ENCODE measurements at places on chromosomes 1 and 21.

DNA sequence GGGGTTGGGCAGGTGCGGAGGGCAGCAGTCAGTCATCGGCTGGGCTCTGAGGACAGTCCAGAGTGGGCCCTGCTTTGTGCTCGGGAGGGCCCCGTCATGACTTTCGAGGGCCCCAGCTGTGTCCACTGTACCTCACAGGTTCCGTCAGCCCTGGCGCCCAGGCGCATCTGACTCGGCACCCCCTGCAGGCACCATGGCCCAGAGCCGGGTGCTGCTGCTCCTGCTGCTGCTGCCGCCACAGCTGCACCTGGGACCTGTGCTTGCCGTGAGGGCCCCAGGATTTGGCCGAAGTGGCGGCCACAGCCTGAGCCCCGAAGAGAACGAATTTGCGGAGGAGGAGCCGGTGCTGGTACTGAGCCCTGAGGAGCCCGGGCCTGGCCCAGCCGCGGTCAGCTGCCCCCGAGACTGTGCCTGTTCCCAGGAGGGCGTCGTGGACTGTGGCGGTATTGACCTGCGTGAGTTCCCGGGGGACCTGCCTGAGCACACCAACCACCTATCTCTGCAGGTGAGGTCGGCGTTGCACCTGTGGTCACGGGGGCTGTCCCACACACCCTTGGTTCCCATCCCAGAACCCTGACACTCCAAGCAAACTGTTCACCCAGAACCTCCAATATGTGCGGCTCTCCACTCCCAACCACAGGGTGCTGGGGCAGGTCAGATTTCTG lies 7.8 kb downstream of the PODN start:
- DNase-seq = peak; percentile 19

- no peak for DNase-seq
Observed at GRCh38 chr1:100440075-100440809, 87.9 kb downstream of the CDC14A start.

GRCh38 chr1:25657121-25657882 lies 40.7 kb downstream of the MAN1C1 start:
- DNase-seq = no peak

DNA sequence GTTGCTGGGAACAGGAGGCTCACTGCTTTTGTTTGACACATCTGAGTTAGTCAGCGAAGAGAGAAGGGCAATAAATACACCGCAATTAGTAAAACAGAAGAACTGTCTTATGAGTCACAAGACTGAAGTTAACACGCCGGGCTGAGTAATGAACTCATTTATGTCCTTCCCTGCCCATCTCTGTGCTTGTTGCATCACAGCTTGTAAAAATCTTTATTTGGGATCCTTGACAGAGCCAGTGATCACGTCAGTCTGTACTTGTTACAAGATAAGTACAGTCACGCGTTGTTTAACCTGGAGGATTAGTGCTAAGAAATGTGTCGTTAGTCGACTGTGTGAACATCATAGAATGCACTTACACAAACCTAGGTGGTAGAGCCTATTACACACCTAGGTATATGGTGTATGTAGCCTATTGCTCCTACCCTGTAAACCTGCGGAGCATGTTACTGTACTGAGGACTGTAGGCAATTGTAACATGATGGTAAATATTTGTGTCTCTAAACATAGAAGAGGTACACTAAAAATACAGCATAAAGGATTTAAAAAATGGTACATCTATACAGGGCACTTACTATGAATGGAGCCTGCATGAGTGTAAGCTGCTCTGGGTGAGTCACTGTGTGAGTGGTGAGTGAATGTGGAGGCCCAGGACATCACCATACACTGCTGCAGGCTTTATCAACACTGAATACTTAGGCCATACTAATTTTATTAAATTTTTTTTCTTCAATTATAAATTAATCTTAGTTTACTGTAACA lies 272.2 kb downstream of the TNR start:
- no peak for DNase-seq

- no peak for DNase-seq
Observed at GRCh38 chr1:61073871-61074270, 8.5 kb upstream of the NFIA start.

- DNase-seq = no peak
Observed at GRCh38 chr21:37595944-37596343, 229.4 kb downstream of the DYRK1A start.

DNA sequence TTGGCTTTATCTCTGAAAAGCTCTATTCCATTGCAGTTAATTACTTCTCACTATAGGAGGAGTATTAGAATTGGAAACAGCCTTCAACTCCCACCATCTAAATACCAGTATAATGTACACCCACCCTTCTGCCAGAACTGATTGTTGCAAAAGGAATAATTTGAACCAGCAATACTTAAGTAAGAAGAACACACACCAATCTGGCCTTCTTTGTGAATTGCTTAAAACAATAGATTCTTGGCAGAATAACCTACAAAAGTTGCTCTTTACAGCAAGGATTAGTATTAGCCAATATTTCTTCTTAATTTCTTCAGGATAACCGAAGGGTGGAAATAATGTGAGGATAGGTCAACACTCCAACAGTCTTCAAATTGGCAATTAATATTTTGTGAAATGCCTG lies 54.9 kb upstream of the ADAMTS5 start:
- DNase-seq = no peak

DNA sequence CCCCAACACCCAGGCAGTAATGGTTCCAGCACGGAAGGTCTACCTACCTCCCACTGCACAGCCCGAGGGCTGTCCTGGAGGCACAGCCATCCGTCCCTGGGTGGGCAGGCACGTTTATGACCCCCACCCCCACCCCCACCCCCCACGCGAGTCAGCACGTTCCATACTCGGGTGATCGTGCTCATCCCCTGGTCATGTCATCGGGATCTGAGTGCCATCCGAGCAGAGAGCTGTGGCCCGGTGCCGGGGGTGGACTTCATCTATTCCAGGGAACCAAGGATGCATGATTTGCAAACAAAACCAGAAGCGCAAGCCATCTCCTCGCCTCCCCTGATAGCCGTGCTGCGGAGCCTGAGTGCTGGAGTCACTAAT lies 1.1 kb downstream of the TSPEAR start:
- no peak for DNase-seq

DNA sequence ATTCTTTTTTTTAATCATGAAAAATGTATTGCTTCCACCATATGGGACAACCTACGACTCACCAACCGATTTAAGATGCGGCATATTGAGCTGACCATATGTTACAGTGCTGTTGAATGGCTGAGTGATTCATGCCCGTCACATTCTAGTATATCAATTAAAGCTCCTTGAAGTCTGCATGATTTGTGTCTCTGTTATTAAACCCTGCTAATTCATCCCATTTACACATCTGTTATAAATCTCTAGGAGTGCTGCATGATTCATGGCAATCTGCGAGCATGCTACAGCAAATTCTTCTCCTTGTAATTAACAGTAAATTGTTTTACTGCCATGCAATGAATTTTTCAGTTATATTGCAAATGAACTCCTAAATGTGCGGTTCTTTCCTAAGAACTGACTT lies 239.8 kb downstream of the USH2A start:
- DNase-seq = no peak

- no peak for DNase-seq
Observed at GRCh38 chr1:152924191-152924590, 15.8 kb downstream of the IVL start.

- DNase-seq = no peak
Observed at GRCh38 chr1:27193194-27193593, 38.3 kb upstream of the SLC9A1 start.

GRCh38 chr1:33410091-33410701 lies 20.7 kb downstream of the PHC2 start:
- DNase-seq = no peak

GRCh38 chr1:211133393-211133835 lies 534 bp downstream of the KCNH1 start:
- peak; percentile 41 for DNase-seq

GRCh38 chr1:15390667-15391066 lies 19.0 kb upstream of the EFHD2 start:
- DNase-seq = no peak

DNA sequence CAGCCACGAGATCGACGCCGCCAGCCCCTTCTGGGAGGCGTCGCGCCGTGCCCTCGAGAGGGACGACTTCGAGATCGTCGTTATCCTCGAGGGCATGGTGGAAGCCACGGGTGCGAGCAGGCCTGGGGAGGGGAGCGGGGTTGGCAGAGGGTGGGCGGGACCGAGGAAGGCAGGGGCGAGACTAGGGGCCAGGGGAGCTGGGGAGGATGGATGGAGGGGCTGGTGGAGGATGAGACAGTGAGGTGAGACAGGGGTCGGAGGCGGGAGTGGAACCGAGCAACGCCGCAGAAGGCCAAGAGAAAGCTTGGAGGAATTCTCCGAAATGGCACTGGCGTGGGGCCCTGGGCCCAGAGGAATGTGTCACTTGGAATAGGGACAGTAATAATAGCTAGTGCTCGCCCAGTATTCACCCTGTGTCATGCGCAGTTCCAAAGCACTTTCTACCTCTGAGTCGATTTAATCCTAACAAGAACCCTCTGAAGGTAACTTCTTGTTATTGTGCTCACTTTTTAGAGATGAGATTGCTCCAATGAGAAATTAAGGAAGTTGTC lies 3.5 kb downstream of the KCNJ9 start:
- no peak for DNase-seq

DNA sequence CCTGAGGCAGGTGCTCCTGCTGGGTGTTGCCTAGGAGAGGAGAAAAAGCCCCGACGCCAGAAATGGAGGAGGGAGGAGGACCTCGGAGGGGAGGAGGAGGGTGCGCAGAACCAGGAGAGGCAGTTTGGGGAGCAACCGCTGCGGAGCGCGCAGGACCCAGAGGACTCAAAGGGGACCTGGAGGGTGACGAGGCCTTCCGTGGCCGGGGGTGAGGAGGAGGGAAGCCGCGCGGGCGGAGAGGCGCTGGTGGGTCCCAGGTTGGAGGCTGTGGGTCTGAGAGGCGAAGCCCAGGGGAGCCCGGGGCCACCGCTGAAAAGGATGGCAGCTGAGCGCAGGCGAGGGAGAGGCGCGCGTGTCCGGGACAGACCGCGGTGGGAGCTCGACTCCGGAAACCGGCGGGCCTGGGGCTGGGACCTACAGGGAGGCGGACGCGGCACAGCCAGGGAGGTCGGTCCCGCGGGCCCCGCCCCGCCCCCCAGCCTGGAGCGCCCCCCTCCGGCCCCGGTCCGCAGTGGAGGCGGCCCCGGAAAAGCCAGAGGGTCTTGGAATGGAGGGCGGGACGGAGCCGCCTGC lies 15.1 kb downstream of the RNF223 start:
- no peak for DNase-seq

GRCh38 chr1:35835398-35835797 lies 27.6 kb downstream of the AGO4 start:
- no peak for DNase-seq

DNA sequence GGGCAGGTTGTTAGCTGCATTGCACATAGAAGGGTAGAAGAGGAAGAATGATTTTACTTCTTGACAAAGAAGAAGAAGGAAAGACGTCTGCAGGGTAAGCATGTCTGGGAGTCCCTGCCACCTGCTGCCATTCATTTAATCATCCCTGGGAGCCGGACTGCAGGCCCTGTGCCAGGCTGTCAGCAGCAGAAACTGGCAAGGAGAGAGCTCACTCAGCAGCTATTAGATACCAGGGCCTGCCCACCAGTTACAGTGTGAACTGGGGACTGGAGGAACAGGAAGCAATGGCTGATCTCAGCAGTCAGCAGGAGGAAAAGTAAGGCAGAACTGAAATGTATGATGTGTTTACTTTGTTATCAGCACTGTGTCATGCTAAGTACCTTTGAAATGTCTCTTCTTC lies 75.7 kb upstream of the C1orf87 start:
- DNase-seq = no peak

DNA sequence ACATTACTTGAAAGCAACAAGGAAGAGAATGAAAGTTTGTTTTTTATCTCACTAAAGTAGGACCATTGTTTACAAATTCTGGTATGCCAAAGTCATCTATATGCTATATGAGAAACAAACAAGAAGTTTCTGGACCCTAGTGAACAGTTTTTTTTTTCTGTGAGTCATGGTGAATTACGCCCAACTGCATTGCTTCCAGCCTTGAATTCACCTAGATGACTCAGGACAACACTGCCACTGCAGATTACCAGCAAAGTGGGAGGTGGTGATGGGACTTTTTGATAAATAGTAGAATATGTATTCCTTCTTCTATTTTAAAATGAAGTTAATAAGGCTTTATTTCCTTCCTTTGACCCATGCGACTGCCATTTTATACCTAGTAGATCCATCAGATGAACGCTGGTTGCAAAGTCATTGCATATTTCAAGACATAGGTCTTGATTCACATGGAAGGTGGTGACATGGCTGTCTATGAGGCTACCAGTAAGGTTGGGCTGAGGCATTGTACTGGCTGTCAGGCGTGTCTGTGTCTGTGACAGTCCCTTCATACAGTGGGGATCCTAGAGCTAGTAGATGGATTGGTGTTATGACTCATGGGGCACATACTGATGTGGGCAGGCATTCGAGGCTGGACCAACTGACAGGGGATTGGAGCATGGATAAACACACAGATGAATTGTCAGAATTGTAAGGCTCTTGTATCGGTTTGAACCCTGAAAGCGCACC lies 49.1 kb upstream of the APOBEC4 start:
- no peak for DNase-seq

- no peak for DNase-seq
Observed at GRCh38 chr1:99659755-99660210, 13.9 kb downstream of the PALMD start.

- peak; percentile 68 for DNase-seq
Observed at GRCh38 chr1:154943649-154944400, 7.3 kb upstream of the PMVK start.

GRCh38 chr1:51236531-51237350 lies 668 bp downstream of the RNF11 start:
- DNase-seq = peak; percentile 45

DNA sequence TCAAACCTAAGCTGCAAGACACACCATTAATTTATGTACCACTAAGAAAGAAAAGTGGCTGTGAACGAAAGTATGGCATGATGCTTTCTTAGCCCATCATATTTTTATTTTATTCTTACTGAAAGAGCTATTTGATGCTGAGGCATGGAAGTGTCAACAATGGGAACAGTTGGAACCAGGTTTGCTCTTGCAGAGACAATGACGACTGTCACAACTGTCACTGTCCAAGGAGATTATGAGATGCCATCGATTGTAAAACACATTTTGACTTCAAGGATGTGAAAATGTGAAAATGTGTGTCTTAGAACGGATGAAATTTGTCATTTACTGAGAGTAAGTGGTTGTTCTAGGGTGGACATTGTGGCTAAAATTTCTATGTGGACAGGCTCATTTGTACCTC lies 2.8 kb upstream of the ACTL8 start:
- no peak for DNase-seq

DNA sequence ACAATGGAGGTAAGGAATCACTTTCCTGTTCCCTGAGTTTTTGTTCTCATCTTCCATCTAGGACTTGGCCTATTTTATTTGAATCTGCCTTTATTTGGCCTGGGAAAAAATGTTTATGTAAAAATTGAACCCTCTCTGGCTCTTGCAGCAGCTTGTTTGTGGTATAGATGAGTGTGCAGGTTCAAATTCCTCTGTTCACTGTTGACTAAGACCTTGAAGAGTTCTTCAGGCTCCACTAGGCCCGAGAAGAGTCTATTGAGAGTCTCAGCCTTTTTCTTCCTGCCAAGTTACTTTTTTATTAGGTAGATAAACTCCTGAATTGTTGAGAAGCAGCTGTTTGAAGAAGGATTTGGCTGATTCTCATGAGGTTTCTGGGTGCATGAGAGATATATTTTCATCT lies 248.8 kb upstream of the ADGRL2 start:
- DNase-seq = no peak

- DNase-seq = no peak
Observed at GRCh38 chr21:14245711-14246110, 29.8 kb downstream of the RBM11 start.

All from WTC11 (cell line).